ENCODE measurements at places on chromosomes 3 and 15.
A peak's percentile ranks its signal among the peaks of the same experiment; 100 is the strongest.

- no peak for DNase-seq
Observed at GRCh38 chr15:42053010-42053409, 32.2 kb upstream of the PLA2G4E start.

DNA sequence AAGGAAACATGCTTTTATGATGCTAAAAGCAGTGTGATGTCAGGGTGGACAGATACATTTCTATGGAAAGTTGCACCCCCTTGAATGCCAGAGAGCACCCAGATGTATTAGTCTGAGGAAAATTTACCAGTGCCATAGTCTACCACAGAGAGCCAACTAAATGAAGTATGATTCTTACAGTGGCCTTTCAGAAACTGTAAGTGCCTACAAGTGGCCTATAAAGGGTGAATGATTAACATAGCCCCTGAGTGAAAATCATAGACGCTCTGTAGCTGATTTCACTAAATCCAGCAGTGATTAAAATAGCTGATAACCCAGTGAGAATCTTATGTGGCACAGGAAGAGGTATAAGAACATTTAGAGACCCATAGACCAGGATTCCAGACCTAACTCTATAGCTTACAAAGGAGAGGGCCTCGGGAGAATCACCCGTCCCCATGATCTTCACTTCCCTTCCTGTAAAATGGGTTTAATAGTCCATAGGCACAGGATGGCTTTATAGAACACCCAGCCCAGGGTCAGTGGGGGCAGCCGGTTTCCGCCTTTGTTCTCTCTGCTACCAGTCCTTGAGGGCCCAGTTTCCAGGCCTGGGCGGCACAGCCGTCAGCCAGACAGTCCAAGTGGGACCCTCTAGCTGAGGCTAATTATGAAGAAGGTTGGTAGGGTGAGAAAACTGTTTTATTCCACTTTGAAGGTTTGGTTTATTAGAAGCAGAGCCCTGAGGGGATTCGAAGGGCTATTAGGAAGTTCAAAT, 35.5 kb upstream of the CACNA2D3 start:
- no peak for DNase-seq

GRCh38 chr3:41418961-41419691, 219.8 kb downstream of the CTNNB1 start:
- DNase-seq: no peak

DNA sequence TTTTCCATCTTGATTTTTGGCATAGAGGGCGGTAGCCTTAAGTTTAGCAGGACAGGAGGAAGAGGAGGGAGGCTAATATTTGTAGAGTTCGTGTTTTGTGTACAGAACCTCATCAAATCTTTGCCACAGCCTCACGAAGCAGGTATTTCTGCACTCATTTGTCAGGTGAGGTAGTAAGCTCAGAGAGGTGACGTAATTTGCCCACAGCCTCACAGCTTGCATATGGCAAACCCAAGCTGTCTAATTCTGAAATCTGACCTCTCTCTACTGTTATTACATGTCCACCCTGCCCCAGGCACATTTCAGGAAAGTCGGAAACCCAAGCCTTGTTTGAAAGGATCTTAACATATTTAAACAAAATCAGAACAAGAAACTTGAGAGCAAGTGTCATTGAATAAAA, 91.1 kb upstream of the TPM1 start:
- DNase-seq: no peak

GRCh38 chr3:9793161-9793781, 389 bp downstream of the ARPC4 start:
- DNase-seq: peak; percentile 15

GRCh38 chr3:100753846-100754245, 44.6 kb downstream of the TFG start:
- no peak for DNase-seq

DNA sequence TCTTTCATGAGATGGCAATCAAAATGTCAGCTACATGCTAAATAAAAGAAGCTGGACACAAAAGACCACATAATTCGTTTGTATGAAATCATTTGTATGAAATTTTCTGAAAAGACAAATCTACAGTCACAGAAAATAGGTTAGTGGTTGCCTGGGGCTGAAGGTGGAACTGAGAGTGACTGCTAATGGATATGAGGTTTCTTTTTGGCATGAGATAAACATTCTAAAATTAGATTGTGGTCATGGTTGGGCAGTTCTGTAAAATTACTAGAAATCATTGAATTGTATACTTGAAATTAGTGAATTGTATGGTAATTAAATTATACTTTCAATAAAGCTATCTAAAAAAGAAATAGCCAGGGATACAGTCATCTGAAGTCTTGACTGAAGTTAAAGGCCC, 2.7 kb upstream of the DMXL2 start:
- DNase-seq: no peak

GRCh38 chr3:97960993-97961766, 11.1 kb downstream of the RIOX2 start:
- DNase-seq: no peak

- DNase-seq: no peak
Observed at GRCh38 chr3:35781558-35781957, 142.2 kb downstream of the ARPP21 start.

- DNase-seq: no peak
Observed at GRCh38 chr3:64647825-64648224, 40.0 kb downstream of the ADAMTS9 start.

DNA sequence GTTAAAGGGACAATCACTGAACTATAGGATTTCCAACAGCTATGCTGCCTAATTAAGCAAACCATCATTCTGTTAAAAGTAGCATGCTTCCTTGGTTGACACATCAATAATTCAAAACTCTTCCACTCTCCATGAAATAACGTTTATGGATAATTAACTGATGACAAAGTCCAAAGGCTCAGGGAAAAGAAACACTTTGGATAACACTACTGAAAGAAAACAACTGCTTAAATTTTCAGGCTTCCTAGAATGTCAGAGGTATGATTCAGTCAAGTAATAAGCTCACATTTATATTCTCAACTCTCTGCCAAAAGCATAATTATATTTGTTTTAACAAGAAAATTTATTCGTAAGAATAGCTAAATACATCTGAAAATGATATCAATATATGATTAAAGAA, 49.6 kb downstream of the WDR72 start:
- DNase-seq: no peak

- no peak for DNase-seq
Observed at GRCh38 chr3:119978554-119979208, 115.6 kb downstream of the GSK3B start.

- DNase-seq: no peak
Observed at GRCh38 chr15:82539691-82540054, 584 bp downstream of the RPS17 start.

- DNase-seq: no peak
Observed at GRCh38 chr3:61092870-61093269, 158.4 kb downstream of the FHIT start.

DNA sequence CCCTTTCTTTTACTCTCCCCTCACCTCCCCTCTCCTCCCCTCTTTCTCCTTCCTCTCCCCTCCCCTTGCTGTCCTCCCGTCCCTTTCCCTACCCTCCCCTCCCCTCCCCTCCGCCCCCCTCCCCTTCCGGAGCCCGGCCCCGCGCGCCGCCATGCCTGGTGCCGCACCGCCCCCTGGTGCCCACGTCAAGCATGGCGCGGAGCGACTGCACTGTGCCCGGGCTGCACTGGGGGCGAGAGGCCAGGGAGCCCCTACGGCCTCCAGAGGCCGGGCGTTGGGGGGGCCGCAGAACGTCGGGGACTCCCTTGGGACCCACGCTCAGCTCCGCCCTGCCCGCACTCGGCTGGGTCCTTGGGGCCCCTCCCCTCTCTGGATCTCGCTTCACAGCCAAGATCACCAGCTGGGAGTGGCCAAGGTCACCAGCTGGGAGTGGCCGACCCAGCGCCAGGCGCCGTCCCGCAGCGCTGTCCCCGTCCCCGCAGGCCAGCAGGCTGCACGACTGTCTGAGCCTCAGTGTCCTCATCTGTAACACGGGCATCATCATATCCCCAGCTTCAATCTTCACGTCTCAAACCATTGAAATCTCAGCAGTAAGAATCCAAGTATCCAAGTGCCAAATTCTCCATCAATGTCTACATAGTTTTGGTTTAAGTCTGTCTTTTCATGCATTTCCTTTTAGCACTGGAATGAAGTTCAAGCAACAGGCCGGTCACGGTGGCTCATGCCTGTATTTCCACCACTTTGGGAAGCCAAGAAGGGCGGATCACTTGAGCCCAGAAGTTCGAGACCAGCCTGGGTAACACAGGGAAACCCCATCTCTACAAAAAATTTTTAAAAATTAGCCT, 42.5 kb downstream of the TPRA1 start:
- DNase-seq: peak; percentile 73

DNA sequence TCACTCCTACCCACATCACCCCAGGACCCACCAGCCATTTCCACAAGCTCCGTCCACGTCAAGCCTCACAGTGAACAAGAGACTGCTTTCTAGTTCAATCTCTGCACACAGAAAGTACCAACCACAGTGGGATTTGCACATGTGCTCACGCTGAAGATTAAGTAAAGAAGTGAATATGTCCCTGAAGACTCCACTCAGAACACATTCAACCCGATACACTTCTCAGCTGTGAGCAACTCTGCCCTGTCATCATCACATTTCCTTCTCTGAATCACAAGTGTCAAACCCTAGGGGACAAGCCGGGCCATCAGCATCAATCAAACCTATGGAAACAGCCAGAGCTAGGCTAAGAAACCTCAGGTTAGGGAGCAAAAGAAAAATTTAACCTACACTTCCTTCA, 1.9 kb downstream of the STIMATE start:
- DNase-seq: no peak

GRCh38 chr15:94793207-94793606, 561.8 kb downstream of the MCTP2 start:
- no peak for DNase-seq

GRCh38 chr3:97495896-97496295, 268.7 kb upstream of the ARL6 start:
- no peak for DNase-seq

DNA sequence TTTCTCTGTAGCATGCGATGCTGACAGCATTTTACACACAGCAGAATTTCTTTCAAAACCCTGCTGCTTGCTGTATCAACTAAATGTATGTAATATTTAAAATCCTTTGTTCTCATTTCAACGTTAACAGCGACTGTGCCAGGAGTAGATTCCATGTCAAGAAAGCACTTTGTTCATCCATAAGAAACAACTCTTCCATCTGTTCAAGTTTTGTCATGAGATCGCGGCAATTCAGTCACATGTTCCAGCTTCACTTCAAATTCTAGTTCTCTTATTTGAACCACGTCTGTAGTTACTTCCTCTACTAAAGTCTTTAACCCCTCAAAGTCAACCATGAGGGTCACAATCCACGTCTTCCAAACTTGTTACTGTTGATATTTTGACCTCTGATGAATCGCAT, 50.6 kb downstream of the SMARCC1 start:
- no peak for DNase-seq

- DNase-seq: no peak
Observed at GRCh38 chr3:35114686-35115085, 524.6 kb upstream of the ARPP21 start.

- DNase-seq: no peak
Observed at GRCh38 chr3:136070334-136070733, 104.8 kb downstream of the PPP2R3A start.

DNA sequence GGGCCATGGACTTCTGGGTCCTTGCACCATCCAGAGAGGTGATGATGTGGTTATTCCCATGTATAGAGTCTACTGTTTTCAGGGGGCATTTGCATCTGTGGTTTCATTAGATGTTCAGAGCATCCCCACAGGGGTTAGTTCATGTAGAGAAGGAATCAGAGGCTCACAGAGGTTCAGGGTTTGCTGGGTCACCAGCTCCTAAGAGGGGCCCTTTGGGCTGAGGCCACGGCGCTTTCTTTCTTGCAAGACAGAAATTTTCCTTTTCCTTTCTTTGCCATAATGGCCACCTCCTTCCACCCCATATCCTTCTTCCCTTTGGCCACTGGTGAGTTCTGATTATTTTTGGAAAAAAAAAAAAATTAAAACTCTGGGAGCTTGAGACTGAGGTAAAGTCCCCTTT, 62.3 kb downstream of the APBA2 start:
- DNase-seq: no peak

DNA sequence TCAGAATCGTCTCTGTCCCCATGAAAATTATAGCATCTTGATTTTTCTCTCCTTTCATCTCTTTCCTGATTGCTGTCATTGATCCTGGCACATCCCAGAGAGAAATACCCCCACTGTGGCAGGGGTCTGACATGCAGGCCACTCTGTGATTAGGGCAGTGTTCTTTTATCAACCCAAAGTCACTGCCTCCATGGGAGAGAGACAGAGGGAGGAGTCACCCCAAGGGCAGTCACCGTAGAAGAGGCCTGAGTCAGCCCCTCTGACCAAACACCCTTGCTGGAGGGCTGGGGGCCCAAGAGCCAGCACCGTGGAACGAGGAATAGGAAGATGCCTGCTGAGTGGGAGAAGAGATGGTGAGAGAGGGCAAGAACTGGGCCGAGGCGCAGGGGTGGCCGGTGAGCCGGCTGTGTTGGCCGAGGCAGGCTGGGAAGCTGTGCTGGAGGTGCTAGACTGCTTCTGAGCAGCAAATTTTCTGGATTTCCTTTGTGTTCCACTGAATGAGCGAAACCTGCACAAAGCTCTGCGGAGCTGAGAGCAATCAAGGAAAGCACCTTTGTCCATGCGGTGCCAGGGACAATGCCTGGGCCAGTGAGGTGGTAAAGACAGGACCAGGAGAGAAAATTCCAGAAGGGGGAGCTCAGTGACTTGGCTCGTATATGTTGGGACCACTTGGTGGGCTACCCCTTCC, 103.8 kb downstream of the ADCY5 start:
- DNase-seq: no peak

DNA sequence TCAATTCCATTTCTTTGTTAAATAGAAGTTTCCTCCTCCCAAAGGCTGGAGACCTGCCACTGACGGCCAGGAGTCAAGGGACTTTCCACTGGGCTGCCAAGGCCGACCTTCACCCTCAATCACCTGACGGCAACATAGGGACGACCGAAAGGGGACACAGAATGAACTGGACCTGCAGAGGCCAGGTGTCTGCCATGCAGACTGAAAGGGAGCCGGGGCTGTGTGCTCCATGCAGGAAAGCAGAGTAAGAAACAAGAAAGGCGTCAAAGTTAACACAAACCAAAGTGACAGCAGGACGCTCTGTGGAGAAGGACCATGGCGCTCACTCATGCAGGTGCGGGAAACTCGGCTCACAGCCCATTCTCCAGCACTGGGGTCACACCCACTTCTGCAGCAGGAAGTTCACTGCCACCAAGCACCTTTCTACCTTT, 26.1 kb downstream of the ZXDC start:
- DNase-seq: no peak

- no peak for DNase-seq
Observed at GRCh38 chr3:11539218-11539617, 104.5 kb downstream of the VGLL4 start.

DNA sequence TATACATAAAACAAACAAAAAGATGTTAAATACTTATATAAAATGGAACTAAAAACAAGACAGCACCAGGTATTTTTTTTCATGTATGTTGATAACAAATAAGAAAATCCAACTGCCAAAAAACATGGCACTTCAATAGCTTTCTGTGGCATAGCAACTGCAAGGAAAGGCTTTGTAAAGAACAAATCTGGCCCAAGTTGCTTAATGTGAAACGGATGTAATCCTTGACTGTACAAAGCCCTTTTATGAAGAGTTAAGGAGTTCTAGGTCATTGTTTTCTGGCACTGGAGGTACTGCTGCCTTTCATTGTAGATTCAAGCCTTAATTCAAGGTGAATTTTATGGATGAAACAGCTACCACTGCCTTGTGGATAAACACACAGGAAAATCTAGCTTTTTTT, 68.8 kb upstream of the SLC12A8 start:
- no peak for DNase-seq

GRCh38 chr15:92797168-92798052, 102.7 kb upstream of the CHD2 start:
- no peak for DNase-seq
